ENCODE measurements at places on chromosomes 3 and 15.
A peak's percentile ranks its signal among the peaks of the same experiment; 100 is the strongest.

DNA sequence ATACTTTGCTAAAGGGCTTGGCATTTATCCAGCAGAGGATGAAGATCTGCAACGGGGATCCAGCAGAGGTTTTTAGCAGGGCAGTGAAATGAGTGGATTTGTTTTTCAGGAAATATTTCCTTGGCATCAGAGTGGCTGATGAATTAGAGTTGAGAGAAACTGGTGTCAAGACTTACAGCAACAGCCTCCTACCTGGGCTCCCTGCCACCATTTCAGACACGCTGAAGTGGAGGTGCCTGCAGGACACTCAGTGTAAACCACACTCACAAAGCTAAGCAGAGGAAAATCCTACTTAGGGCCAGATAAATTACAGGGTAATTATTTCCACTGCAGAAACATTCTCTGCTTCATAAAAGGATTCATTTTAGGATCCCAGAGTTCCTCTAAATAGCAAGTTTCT, 519.7 kb downstream of the FGF12 start:
- DNase-seq, result no peak

DNA sequence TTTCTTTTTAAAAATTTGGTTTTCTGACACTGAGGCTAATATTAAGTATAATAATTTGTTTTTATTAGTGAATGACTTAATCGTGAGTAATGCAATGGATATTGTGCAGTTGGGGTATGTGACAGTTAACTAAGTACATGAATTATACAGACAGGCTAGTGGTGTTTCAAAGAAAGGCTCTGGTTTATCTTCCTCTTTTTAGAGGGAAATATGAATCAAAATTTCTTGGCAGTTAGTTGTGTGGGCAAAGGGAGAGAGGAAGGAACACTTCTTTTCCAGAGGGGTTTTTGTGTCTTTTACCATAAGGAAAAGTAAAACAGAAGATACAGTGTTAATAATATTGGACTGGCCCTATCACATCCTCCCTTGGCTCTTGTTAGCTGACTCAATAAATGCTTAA, 2.7 kb downstream of the ZNF654 start:
- DNase-seq, result no peak

DNA sequence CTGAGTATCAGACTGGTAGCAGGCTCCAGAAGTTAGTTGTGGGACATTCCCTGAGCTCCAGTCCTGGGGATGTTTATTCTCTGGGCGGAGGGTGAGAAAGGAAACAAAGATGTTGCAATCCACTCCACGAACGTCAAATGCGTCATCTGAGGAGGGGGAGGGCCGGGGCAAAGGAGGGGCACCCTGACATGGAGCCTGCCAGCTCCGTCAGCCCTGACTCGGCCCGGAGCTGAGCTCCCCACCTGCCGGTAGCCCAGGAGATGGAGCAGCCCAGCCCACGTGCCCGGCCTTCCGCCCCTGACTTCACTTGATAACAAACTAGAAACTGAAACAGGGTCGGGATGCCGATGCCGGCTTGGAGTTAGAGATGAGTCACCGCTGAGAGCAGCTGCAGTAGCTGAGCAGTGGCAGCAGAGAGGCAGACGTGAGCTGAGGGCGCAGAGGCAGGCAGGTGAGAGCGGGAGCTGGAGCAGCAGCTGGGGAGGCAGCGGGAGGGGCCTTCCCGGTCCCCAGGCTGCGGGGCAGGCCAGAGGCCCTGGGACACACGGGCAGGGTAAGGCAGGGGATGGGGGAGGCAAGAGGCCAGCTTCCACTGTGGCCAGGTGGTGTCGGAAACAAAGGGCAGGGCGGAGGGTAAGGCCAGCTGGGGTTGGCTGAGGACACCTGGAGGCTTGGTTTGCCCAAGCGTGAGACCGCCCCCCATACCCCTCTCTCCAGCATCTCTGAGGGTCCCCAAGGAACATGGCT, at the start of gene ISG20:
Gene ISG20, plus strand, starts transcription at position 391 of the 747 bp plus-strand sequence. Its CDS starts 351 bp downstream, at position 742.
- no peak for DNase-seq

DNA sequence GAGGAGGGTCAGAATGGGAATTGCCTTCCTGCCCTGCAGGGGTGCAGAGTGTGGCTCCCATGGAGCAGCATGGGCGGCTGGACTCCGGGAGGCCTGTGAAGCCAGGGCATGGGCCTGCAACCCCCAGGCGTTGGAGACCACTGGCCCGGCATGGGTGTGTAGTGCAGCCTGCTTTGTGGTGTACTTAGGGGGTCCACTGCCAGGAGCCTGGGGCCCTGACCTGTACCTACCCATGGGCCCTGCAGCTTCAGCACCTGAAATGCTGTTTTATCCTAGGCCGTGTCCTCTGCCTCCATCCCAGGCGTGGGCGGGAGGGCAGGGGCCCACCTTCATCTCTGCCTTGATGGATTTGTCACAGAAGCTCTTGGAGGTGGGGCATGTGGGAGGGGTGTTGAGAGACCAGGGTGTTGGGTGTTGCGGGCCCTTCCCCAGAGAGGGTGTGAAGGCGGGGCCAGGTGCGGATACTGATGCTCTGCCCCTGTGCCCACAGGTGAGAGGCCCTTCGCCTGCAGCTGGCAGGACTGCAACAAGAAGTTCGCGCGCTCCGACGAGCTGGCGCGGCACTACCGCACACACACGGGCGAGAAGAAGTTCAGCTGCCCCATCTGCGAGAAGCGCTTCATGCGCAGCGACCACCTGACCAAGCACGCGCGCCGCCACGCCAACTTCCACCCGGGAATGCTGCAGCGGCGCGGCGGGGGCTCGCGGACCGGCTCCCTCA, 45.0 kb downstream of the KLF13 start:
- DNase-seq, result no peak

GRCh38 chr15:38354315-38354929, 99.5 kb upstream of the FAM98B start:
- DNase-seq, result peak; percentile 44
